ENCODE measurements at places on chromosomes 11 and 22. TPM values are rescaled to one million over a fixed set of nuclear protein-coding genes. Genes with fewer than 3 reads are reported as not detected.

The RBX1 gene
- 50.9 TPM for total RNA-seq

The NCAPH2 gene
- total RNA-seq = 39.6 TPM

The SCARF2 gene
- total RNA-seq = 10.2 TPM

The CAT gene
- 26.7 TPM for total RNA-seq

The CNIH2 gene
- 0.87 TPM for total RNA-seq

The RIBC2 gene
- total RNA-seq = 0.65 TPM

The BTBD18 gene
- not detected for total RNA-seq

The DLG2 gene
- 2.7 TPM for total RNA-seq

The FAM180B gene
- under 0.01 TPM for total RNA-seq

The RASD2 gene
- not detected for total RNA-seq

The DDTL gene
- 9.8 TPM for total RNA-seq

The AQP11 gene
- 1.1 TPM for total RNA-seq

The EMID1 gene
- 3.5 TPM for total RNA-seq

The NAALAD2 gene
- 0.87 TPM for total RNA-seq

The BTG4 gene
- 0.22 TPM for total RNA-seq

The MAJIN gene
- total RNA-seq = not detected

The CHRM1 gene
- not detected for total RNA-seq

The TSSK2 gene
- total RNA-seq = not detected

The GSTT2 gene
- total RNA-seq = 0.79 TPM

The PRG3 gene
- total RNA-seq = not detected

The SYCE3 gene
- total RNA-seq = not detected

The SLC29A2 gene
- total RNA-seq = 0.39 TPM

The TYR gene
- total RNA-seq = not detected

The ZC3H12C gene
- total RNA-seq = 33.0 TPM

The UPK3A gene
- total RNA-seq = not detected

The GSTT2B gene
- 0.39 TPM for total RNA-seq

The TRIM48 gene
- not detected for total RNA-seq

The MCHR1 gene
- total RNA-seq = 0.33 TPM

The BEST1 gene
- 0.11 TPM for total RNA-seq

The OR6T1 gene
- total RNA-seq = not detected

The GRAMD4 gene
- total RNA-seq = 12.2 TPM

All from placental epithelial cell (primary cell).